Colonic mucosa (tissue), 4 donors: ENCODE measurements at places on chromosomes 11 and 22. TPM values are rescaled to one million over a fixed set of nuclear protein-coding genes. Genes with fewer than 3 reads are reported as not detected.

NLRP14 gene
- total RNA-seq, result 0.10 TPM

RIMBP3B gene
- total RNA-seq, result 0.11 TPM

MUC5AC gene
- total RNA-seq, result 0.03 TPM

DNA sequence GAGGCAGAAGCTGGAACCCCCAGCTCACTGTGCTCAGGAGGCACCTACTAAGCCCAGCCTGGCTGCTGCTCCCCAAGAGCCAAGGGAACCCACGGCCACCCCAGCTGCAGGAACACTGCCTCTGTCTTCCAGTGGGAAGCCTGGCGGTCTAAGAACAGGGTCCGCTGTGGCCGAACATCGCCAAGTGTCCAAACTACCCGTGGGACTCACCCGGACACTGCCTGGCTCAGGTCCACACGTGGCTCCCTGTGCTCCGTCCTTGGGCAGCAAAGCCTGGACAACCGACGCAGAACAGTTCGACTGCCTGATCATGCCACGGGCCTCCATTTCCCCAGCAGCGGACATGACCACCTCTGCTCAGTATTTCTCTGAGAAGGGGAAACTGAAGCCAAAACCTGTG lies 747.0 kb downstream of the BRD1 start:
- no peak overlapping the region for H3K27ac ChIP-seq
- DNase-seq, result no peak
- no peaks in the 10 kb centered on the region for H3K4me1 ChIP-seq
- no peaks in the 10 kb centered on the region for H3K36me3 ChIP-seq

GRCh38 chr22:18994701-18995326 lies 58.7 kb upstream of the PRODH start:
- no peak overlapping the region for H3K27ac ChIP-seq
- no peak overlapping the region for H3K4me3 ChIP-seq
- no peak for DNase-seq
- H3K27me3 ChIP-seq, result no peaks in the 10 kb centered on the region

GRCh38 chr11:129888451-129888850 lies 6.9 kb downstream of the NFRKB start:
- no peaks in the 10 kb centered on the region for H3K27me3 ChIP-seq
- no peak overlapping the region for H3K27ac ChIP-seq
- H3K36me3 ChIP-seq, result peaks cover 24% of the 10 kb centered on the region
- H3K4me1 ChIP-seq, result no peaks in the 10 kb centered on the region
- no peak for DNase-seq

GRCh38 chr11:87359401-87359800 lies 321.7 kb downstream of the TMEM135 start:
- H3K4me1 ChIP-seq, result no peaks in the 10 kb centered on the region
- DNase-seq, result no peak
- H3K27ac ChIP-seq, result no peak overlapping the region
- H3K27me3 ChIP-seq, result no peaks in the 10 kb centered on the region

GRCh38 chr11:81070948-81071347 lies 1630.1 kb upstream of the TENM4 start:
- no peaks in the 10 kb centered on the region for H3K27me3 ChIP-seq
- no peaks in the 10 kb centered on the region for H3K36me3 ChIP-seq
- no peak overlapping the region for H3K27ac ChIP-seq
- no peak for DNase-seq

DNA sequence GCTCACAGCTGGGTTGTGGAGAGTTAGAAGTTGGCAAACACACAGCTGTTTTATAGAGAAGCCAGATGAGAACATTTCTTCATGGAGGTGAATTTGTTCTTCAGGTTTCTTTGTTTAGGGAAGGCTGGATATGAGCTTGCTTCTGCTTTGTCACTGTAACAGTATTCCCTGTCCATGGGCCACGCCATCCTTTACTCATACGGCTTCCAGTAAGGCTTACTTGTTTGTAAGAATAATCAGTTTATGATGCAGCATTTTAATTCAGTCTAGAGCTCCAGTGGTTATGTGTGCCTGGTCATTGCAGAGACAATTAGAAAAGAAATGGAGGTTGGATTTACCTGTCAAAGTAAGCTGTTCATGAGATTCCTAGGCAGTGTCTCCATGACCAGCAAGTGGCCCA lies 131.8 kb downstream of the TRIM44 start:
- no peaks in the 10 kb centered on the region for H3K27me3 ChIP-seq
- no peaks in the 10 kb centered on the region for H3K4me1 ChIP-seq
- no peak overlapping the region for H3K4me3 ChIP-seq

DNA sequence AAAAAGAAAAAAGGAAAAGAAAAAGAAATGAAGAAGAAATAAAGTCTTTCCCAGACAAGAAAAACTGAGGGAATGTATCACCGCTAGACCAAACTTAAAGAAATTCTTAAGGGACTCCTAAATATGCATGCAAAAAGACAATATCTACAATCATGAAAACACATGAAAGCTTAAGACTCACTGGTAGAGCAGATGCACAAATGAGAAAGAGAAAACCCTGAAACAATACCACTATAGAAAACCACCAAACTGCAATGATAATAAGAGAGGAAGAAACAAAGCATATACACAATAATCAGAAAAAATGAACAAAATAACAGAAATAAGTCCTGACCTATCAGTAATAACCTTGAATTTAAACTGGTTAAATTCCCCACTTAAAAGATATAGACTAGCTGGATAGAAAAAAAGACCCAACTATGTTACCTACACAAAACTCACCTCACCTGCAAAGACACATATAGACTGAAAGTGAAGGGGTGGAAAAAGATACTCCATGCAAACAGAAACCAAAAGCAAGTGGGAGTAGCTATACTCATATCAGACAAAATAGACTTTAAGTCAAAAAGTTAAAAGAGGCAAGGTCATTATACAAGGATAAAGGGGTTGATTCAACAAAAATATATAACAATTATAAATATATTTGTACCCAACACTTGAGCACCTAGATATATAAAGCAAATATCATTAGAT lies 61.3 kb upstream of the NARS2 start:
- H3K4me1 ChIP-seq, result no peaks in the 10 kb centered on the region
- H3K36me3 ChIP-seq, result no peaks in the 10 kb centered on the region
- DNase-seq, result no peak
- no peak overlapping the region for H3K4me3 ChIP-seq
- H3K27me3 ChIP-seq, result no peaks in the 10 kb centered on the region

GRCh38 chr22:45599836-45600577 lies 71.6 kb upstream of the ATXN10 start:
- no peaks in the 10 kb centered on the region for H3K4me1 ChIP-seq
- no peak overlapping the region for H3K27ac ChIP-seq
- no peaks in the 10 kb centered on the region for H3K27me3 ChIP-seq
- H3K36me3 ChIP-seq, result no peaks in the 10 kb centered on the region

DNA sequence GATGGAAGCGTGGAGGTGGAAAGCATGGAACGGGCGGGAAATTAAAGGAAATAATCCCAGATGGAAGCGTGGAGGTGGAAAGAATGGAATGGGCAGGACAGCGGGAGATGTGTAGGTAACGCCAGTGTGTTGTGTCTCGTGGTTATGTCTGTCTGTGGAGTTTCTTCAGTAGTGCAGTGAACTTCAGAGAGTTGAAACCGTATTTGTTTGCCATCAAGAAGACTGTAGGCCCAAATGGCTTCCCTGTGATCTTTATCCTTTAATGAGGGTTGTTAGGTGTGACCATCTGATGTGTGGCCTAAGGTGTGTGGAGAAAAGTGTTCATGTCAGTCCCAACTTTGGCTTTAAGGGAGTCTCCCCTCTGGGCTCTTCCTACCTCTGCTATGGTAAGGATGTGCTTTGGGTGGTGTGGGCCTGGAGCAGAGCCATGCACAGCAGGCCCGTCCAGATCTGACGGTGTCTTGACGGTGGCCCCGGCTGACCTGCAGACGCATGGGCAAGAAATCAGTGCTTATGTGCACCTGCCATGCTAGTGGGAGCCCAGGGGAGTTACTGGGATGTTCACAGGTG lies 39.6 kb downstream of the AP2A2 start:
- no peak overlapping the region for H3K27ac ChIP-seq
- no peaks in the 10 kb centered on the region for H3K27me3 ChIP-seq
- H3K4me1 ChIP-seq, result no peaks in the 10 kb centered on the region
- no peak overlapping the region for H3K4me3 ChIP-seq
- H3K36me3 ChIP-seq, result no peaks in the 10 kb centered on the region

DNA sequence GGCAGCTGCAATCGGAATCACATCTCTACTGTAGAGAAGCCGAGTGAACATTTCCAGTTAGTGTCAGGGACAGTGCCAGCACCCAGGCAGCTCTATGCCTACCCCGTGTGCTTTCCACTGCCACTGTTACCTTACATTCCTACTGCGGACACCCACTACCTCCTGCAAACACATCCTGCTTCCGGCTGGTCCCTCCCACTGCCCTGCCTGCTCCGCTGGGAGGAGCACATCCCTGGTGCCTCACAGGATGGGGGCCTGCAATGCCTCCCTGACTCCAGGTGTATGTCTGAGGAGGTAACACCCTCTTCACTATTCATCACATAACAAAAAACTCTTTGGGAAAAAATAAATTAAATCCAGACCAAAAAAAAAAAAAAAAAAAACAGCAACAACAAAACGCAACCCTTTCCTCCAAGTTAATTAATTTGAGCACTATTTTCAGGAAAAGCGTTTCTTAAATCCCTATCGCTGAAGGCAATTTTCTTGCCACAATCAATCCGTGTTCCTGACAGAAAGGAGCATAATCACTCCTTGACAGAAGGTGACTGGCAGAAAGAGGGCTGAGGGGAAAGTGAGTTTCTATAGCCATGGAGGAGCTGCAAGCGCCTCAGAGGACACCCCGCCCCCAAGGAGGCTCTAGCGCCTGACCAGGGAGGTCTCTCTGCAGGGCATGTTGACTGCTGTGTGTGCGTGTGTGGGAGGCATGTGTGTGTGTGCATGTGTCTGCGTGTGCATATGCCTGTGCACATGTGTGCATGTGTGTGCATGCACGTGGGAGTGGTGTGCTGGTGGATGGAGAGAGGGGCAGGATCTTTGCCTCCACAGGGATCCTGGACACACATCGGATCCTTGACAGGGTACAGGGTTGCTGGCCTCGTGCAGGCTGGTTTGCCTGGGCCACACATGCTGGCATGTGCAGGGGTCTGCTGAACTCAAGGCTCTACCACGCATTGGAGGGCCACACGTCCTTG lies 134.8 kb upstream of the NTM start:
- no peaks in the 10 kb centered on the region for H3K36me3 ChIP-seq
- no peaks in the 10 kb centered on the region for H3K27me3 ChIP-seq
- H3K4me3 ChIP-seq, result no peak overlapping the region
- no peak for DNase-seq
- H3K4me1 ChIP-seq, result no peaks in the 10 kb centered on the region

GRCh38 chr11:9765320-9766101 lies 101.6 kb downstream of the SWAP70 start:
- H3K27me3 ChIP-seq, result no peaks in the 10 kb centered on the region
- no peaks in the 10 kb centered on the region for H3K36me3 ChIP-seq
- H3K4me1 ChIP-seq, result no peaks in the 10 kb centered on the region
- no peak for DNase-seq
